Upper lobe of left lung (tissue), 6 donors: ENCODE measurements at places on chromosomes 2 and 18. TPM values are rescaled to one million over a fixed set of nuclear protein-coding genes. Genes with fewer than 3 reads are reported as not detected.

The KIAA2012 gene
- total RNA-seq, result 2.2 TPM

The SERPINE2 gene
- total RNA-seq, result 9.0 TPM

The IL36A gene
- not detected for total RNA-seq

The SIX2 gene
- 1.3 TPM for total RNA-seq

DNA sequence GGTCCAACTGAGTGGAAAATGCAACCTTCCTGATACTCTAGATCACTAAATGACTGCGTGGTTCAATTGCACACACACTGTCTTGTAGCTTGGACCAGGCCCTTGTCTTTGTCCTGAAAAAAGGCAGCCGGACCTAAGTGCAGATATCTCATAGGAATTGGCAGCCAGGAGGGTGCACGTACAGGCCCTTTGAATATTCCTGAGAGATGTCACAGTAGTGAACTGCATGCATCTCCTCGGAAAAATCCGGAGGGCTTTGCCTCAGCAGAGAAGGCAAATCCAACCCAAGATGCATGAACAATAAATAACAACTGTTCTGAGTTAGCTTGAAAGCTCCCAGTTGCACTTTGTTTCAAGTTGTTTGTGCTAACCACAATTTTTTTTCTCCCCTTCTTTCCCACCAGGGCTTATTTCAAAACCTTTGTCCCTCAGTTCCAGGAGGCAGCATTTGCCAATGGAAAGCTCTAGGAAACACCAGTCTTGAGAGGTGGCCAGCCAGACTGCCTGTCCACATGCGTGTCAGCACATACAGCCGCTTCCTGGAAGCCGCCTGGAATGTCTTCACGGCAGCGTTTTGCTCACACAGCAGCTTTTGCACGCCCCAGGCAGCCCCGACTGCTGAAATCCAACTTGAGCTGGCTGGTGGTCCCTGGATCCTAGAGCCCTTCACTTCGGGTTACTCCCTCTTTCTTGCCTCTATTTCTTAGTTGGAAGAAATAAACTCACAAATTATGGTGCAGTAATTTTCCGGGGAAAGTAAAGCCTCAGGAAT lies 54.4 kb upstream of the FOSL2 start:
- peak; percentile 47 for DNase-seq
- no peak overlapping the region for H3K4me3 ChIP-seq
- H3K36me3 ChIP-seq, result no peaks in the 10 kb centered on the region
- H3K27ac ChIP-seq, result peak overlapping the region; percentile 21

DNA sequence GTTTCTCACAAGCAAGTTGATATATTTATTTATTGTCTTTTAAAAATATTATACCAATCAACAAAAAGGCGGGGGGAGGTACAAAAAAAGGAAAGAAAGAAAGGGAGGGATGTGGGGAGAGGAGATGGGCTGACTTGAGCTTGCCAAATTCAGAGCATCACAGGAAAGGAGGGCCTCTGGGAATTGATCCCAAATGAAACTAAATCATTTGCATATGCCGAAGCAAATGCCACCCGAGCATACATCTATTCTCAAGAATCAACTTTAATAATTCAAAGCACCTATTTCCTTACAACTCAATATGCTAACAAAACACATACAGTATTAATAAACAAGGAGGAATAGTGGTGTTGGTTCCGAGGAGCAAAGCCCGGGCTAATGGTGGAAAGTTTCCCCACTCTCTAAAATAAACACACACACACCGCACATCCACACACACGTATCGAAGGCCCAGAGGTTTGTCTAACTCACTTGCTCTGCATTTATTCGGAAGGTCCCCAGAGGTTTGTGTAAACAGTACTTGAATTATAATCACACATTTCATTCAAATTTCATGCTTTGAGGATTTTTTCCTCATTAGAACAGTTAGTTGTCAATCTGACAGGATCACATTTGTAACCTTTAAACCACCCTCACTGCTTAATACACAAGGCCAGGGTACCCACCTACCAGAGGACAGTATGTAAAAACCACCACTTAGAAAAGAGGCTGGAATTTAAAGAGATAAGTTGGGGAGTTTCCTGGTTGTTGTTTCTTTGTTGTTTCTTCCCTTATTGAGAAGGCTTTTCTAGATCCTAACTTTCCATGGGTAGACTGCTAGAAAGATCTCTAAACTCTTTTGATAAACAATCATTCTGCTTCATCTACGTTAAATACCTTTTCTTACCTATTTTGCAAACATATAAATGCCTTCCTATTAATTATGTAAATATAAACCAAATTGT lies 264.7 kb downstream of the TCF4 start:
- no peak for DNase-seq
- H3K27me3 ChIP-seq, result no peaks in the 10 kb centered on the region
- peaks cover 8% of the 10 kb centered on the region for H3K4me1 ChIP-seq
- peak overlapping the region; percentile 83 for H3K27ac ChIP-seq
